ENCODE measurements at places on chromosomes 7 and 10.

DNA sequence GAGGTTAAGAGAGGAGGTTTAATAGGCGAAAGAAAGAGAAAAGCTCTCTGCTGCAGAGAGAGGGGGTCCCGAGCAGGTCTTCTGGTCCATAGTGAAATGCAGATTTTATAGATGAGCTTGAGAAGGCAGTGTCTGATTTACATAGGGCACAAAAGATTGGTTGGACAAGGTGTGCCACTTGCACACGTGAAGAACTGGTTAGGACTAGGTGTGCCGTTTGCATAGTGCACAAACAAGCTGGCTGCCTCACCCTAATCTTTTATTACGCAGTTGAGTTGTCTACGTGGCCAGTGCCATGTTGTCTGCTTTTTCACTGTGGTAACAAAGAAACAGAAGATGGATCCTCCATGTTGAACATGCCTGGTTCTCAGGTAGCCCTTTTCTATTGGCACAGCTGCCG, 82.6 kb downstream of the AMPH start:
- DNase-seq = no peak

GRCh38 chr7:16067711-16068110, 353.6 kb downstream of the CRPPA start:
- DNase-seq = no peak

DNA sequence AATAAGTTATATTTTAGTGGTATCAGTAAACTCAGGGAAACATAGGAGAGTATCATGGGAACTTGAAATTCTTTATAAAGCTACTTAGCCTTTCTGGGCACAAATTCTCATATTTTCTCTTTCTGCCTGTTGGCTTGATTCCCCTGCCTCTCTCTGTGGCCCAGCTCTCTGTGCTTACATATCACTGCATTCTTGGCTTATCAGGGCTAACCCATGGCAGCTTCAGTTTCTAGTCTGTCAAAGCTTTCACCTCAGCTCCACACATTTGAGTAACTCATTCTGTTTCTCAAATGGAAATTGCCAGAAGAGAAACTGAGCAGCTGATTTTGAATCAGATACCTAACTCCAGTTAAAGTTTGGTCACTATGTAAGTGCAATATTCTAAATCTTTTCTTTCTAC, 713.1 kb downstream of the DNAJB9 start:
- no peak for DNase-seq

- no peak for DNase-seq
Observed at GRCh38 chr7:107262857-107263256, 94.1 kb downstream of the HBP1 start.

DNA sequence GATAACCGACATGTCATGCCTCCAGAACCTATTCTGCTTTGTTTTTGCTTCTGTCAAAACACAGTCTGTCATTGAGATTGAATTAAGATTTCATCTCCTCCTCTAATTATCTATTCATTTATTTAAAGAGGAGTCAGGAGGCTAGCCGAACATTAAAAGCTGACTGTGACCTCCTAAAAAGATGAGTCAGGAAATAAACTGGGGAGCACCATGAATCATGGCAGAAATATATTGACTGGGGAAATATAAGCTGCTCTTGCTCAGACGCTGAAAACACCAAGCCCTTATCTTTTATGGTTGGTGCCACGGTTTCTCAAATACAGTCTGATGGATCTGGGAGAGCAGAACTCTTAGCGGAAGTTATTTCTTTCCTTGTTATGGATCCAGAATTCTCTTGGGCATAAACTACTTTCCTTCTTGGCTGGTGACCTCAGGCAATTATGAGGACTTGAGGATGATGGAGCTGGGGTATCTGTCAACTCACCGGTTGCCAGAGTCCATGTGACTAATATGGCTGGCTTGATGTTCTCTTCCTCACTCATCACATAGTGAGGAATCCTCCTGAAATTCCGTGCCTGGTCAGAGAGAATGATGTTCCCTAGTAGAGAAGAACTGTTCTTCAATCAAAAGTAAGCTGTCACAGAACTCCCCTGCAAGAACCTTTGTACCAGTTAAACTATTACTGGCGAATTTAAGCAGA, 307.6 kb upstream of the PHYHIPL start:
- no peak for DNase-seq

GRCh38 chr10:25839683-25840082, 94.3 kb upstream of the MYO3A start:
- DNase-seq = no peak

DNA sequence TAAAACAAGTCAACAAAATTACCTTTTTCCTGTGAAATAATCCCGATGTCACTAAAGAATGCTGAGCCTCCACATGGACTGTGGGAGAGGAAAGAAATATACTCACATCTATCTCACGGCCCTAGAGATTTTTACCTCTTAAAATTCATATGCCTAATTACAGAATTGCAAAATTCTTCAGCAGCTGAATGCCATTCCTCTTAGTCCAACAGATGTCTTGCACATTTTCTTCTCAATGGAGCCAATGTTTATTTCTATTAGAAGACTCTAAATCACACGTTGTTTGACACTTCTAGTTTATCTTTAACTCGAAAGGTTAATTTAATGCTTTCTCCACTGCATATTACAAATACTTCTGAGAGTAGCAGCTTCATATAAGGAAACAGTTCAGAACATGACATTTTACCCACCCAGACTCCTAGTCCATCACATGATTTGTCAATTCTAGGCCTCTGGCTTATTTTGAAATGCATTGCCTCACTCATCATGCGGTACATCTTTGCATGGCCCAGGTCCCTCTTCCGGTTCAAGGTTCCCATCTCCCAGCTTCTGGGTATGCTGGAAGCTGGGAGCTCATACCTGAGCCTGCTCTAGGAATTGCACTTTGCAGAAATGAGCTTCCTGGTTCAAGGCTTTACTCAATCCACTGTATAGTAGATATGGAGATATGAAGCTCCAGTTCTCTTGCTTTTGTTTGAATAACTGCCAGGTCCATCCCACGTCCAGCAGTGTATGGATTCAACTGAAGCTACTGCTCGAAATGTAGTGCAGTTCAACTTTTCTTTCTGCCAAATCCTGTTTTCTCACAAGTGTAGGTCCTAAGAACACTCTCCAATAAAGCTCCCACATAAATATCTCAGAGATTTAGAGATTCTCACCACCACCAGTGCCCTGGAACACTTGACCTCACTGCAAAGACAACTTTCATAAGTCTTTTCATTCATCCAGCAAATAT, 306.2 kb downstream of the GPR37 start:
- no peak for DNase-seq

- DNase-seq = no peak
Observed at GRCh38 chr7:70556761-70557160, 575.2 kb upstream of the GALNT17 start.

DNA sequence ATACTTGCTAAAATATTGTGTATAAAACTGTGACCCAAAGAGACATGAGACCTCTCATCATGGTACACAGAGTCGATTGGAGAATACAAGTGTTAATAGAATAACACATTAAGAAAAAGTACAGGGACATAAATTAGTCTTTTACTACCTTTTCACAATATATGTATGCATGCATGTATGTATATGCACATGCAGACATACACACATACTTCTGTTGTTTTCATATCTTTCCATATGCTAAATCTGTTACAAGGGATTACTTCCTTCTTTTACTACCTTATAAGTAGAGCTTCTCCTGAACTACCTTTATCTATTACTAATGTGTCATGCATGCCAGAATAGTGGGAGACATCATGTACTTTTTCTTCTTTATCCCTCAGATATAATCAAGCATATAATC, 131.6 kb downstream of the GPR158 start:
- no peak for DNase-seq

GRCh38 chr10:114893251-114893650, 44.7 kb upstream of the TRUB1 start:
- DNase-seq = no peak

GRCh38 chr10:10460451-10460850, 557.2 kb upstream of the CELF2 start:
- no peak for DNase-seq

GRCh38 chr10:60212195-60212594, 177.5 kb downstream of the ANK3 start:
- DNase-seq = no peak

- DNase-seq = no peak
Observed at GRCh38 chr10:74092372-74092771, 58.3 kb downstream of the AP3M1 start.

- DNase-seq = no peak
Observed at GRCh38 chr10:23001901-23002516, 74.2 kb downstream of the ARMC3 start.

Measured in esophagus squamous epithelium (tissue), 5 donors.